Prostate gland (tissue), 2 donors: ENCODE measurements at places on chromosomes 3 and 15. TPM values are rescaled to one million over a fixed set of nuclear protein-coding genes. Genes with fewer than 3 reads are reported as not detected.

DNA sequence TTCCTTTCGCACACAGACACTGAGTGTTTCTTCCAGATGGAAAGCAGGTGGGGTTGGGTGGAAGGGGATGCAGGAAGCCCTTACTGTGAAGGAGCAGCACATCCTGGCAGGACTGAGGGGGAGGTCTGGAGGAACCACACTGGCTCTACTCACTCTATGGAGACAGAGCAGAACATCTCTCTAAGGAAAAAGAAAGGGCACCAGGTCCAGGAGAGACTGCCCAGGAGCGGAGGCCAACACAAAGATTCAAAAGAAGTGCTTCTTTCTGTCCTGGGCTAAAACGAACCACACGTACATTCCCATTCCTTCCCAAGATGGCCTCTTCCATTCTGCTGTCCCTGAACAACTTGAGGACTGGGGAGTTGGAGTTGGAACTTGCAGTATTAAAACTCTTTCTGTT, 13.8 kb upstream of the VIPR1 start:
- H3K27me3 ChIP-seq: no peaks in the 10 kb centered on the region
- H3K27ac ChIP-seq: peak overlapping the region; percentile 78
- peaks cover 15% of the 10 kb centered on the region for H3K4me1 ChIP-seq
- H3K4me3 ChIP-seq: no peak overlapping the region
- no peak for DNase-seq
- H3K36me3 ChIP-seq: no peaks in the 10 kb centered on the region

GRCh38 chr15:87268675-87269074, 987.9 kb downstream of the NTRK3 start:
- no peak overlapping the region for H3K27ac ChIP-seq
- no peaks in the 10 kb centered on the region for H3K4me1 ChIP-seq
- H3K36me3 ChIP-seq: no peaks in the 10 kb centered on the region
- H3K4me3 ChIP-seq: no peak overlapping the region

DNA sequence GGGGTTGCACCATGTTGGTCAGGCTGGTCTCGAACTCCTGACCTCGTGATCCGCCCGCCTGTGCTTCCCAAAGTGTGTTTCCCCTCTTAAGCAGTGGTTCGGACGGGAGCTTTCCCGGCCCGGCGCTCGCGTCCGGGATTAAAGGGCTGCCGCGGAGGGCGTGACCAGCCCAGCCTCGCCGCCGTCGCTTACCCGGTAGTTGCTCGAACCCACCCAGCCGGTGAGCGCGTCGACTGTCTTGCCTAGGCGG, 513 bp downstream of the CLASP2 start:
- H3K36me3 ChIP-seq: no peaks in the 10 kb centered on the region
- peak; percentile 59 for DNase-seq
- no peaks in the 10 kb centered on the region for H3K27me3 ChIP-seq
- H3K27ac ChIP-seq: peak overlapping the region; percentile 99
- H3K4me3 ChIP-seq: peak overlapping the region; percentile 91

DNA sequence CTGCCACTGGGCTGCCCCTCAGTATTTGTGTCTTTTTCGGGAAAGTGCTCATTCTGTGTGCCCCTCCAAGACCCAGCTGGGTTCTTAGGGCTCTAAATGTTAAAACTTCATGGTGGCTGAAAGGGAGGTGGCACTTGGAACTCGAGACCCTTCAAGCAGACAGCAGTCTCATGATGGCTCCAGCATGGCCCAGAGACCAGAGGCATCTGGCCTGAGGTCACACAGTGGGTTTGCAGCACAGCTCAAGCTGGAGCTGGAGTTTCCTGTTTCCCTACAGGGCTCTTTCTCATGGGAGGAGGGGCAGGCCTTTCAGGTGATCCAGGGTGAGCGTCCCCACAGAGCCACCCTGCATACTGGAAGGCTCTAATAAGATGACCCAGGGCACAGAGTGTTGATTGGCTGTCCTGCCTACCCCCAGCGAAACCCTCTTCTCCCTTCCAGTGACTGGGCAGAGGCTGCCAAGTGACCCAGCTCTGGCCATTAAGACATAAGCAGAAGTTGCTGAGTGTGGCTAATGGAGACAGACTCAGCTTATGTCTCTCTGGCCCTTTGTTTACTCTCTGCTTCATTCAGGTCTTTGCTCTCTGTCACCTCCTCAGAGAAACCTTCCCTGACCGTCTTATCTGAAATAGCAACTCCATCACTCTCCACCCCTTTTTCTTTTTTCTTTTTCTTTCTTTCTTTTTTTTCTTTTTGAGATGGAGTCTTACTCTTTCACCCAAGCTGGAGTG, 166.6 kb upstream of the SMAD3 start:
- DNase-seq: no peak
- no peaks in the 10 kb centered on the region for H3K4me1 ChIP-seq
- no peaks in the 10 kb centered on the region for H3K36me3 ChIP-seq
- no peaks in the 10 kb centered on the region for H3K27me3 ChIP-seq
- no peak overlapping the region for H3K27ac ChIP-seq

- no peak overlapping the region for H3K4me3 ChIP-seq
- H3K27me3 ChIP-seq: no peaks in the 10 kb centered on the region
- H3K27ac ChIP-seq: no peak overlapping the region
- no peak for DNase-seq
Measured at GRCh38 chr3:17584066-17584465, 158.4 kb downstream of the TBC1D5 start.

DNA sequence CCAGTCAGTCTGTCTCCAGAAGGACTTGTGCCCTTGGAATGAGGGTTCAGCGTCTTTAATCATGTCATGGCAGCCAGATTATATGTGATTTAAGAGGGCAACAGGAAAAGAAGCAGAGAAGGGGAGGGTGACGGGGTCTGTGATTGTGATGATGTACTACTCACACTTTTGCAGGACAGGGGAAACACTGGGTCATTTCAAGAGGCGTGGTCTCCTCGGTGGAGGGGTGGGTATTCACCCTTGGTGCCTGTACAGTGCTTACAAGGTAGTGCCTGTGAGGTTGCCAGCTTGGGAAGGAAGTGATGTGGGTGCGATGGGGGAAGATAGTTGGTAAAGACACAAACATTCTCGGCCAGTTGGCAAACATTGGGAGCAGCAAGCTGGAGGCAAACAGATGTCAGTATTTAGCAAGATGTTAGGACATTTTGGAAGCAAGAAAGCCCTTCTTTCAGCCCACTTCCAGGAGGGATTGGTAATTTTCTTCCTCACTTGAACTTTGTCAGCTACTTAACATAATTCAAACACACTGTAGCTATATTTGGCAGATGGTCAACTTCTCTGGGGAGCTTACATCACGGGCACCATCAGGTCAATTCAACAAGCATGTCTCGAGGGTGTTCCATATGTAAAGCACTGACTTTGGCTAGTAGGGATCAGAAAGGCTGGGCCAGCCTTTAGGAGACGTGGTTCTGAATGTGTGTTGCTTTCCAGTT, 71.4 kb upstream of the ROPN1 start:
- H3K27ac ChIP-seq: no peak overlapping the region
- H3K4me1 ChIP-seq: no peaks in the 10 kb centered on the region
- H3K27me3 ChIP-seq: no peaks in the 10 kb centered on the region
- no peak overlapping the region for H3K4me3 ChIP-seq

CLDN1 gene
- total RNA-seq: 52.3 TPM

MNS1 gene
- 1.5 TPM for total RNA-seq
